ENCODE measurements at places on chromosomes 7 and 10.

GRCh38 chr7:142913051-142913450 is 20.5 kb downstream of the TRPV5 start:
- H3K27me3 ChIP-seq: no peaks in the 10 kb centered on the region
- H3K4me3 ChIP-seq: no peak overlapping the region
- no peak for DNase-seq

GRCh38 chr10:29698773-29699490 is 64.2 kb upstream of the SVIL start:
- H3K4me3 ChIP-seq: no peak overlapping the region
- no peaks in the 10 kb centered on the region for H3K4me1 ChIP-seq
- no peak for DNase-seq
- no peaks in the 10 kb centered on the region for H3K27me3 ChIP-seq
- no peaks in the 10 kb centered on the region for H3K36me3 ChIP-seq

DNA sequence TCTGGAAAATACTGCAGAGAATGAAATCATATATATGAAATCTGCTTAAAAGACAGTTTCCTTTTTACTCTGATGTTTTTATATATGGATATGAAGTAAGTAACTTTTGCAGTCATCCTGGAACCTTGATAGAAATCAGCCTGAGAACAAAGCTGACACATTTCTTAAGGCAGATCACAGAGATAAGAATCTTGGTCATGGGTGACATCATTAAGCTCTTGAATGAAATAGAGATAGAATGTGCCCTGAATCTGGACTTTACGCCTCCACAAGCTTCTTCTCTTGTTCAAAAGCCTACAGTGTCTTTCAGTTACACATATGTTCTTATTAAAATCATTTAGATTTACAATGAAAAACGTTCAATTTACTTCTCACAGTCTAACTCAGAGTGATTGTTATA is 319.1 kb upstream of the CNTNAP2 start:
- no peaks in the 10 kb centered on the region for H3K36me3 ChIP-seq
- H3K4me1 ChIP-seq: no peaks in the 10 kb centered on the region
- no peak overlapping the region for H3K27ac ChIP-seq
- H3K27me3 ChIP-seq: no peaks in the 10 kb centered on the region

DNA sequence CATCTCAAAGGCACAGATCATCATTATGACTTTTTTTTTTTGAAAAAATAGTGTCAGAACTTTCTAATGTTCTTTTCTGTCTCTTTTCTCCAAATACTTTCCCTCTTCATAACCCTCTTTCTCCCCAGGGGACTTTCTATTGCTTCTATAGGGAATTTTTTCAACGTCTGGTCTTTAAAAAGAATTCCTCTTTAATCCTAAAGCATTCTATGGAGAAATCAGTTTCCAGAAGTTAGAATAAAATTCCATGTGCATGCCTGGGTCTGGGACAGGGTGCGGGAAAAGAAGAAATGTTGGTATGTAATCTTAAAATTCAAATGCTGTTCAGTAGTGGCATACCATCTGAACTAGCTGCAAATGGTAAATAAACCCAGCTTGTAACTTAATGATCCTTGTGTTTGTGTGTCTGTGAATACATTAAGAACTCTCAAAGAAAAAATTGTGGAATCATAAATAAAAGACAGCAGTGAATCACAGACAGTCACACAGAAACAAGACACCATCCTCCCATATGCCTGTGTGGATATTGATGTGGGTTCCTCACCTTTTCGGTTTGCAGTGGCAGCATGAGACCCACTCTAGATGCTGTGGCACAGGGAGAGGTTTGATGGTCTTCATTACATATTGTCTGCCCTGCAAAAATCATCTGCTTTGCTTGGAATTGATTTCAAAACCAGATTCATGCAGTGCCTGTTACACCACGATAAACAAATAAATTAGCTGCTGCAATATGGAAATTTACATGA is 374.7 kb upstream of the NRP1 start:
- no peak for DNase-seq
- no peak overlapping the region for H3K4me3 ChIP-seq
- H3K4me1 ChIP-seq: peaks cover 31% of the 10 kb centered on the region
- H3K27ac ChIP-seq: no peak overlapping the region
- no peaks in the 10 kb centered on the region for H3K27me3 ChIP-seq

- no peaks in the 10 kb centered on the region for H3K27me3 ChIP-seq
- peaks cover 41% of the 10 kb centered on the region for H3K4me1 ChIP-seq
- H3K36me3 ChIP-seq: no peaks in the 10 kb centered on the region
- H3K27ac ChIP-seq: peak overlapping the region; percentile 91
- peak; percentile 82 for DNase-seq
Measured at GRCh38 chr7:99141841-99142726, 1.8 kb downstream of the SMURF1 start.

DNA sequence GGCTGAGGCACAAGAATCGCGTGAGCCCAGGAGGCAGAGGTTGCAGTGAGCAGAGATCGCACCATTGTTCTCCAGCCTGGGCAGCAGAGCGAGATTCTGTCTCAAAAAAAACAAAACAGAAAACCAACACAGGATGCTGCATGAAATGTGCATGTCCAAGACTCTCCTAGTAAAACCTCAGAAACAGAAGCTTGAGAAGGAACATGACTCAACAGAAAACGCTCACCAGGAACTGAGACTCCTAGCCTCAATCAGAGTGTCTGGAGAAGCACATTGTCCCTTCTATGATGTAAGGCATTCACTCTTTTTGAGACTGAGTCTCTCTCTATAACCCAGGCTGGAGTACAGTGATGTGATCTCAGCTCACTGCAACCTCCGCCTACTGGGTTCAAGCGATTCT is 168.3 kb downstream of the MYOF start:
- H3K4me3 ChIP-seq: no peak overlapping the region
- peak overlapping the region; percentile 19 for H3K27ac ChIP-seq
- DNase-seq: peak; percentile 38
- H3K36me3 ChIP-seq: peaks cover 85% of the 10 kb centered on the region

GRCh38 chr10:100858261-100858660 is 54.5 kb upstream of the SLF2 start:
- H3K4me1 ChIP-seq: no peaks in the 10 kb centered on the region
- H3K27me3 ChIP-seq: peaks cover 66% of the 10 kb centered on the region
- H3K27ac ChIP-seq: no peak overlapping the region
- DNase-seq: no peak
- no peaks in the 10 kb centered on the region for H3K36me3 ChIP-seq

- no peak overlapping the region for H3K4me3 ChIP-seq
- H3K27me3 ChIP-seq: no peaks in the 10 kb centered on the region
- H3K4me1 ChIP-seq: 0 out of 2 replicates have a peak, but pooled peaks cover 2% of the 10 kb centered on the region
- H3K36me3 ChIP-seq: no peaks in the 10 kb centered on the region
- H3K27ac ChIP-seq: no peak overlapping the region
Measured at GRCh38 chr7:116932566-116932965, 20.7 kb upstream of the ST7 start.

GRCh38 chr10:63241841-63242281 is 108.7 kb downstream of the NRBF2 start:
- H3K27me3 ChIP-seq: no peaks in the 10 kb centered on the region
- H3K4me3 ChIP-seq: no peak overlapping the region

DNA sequence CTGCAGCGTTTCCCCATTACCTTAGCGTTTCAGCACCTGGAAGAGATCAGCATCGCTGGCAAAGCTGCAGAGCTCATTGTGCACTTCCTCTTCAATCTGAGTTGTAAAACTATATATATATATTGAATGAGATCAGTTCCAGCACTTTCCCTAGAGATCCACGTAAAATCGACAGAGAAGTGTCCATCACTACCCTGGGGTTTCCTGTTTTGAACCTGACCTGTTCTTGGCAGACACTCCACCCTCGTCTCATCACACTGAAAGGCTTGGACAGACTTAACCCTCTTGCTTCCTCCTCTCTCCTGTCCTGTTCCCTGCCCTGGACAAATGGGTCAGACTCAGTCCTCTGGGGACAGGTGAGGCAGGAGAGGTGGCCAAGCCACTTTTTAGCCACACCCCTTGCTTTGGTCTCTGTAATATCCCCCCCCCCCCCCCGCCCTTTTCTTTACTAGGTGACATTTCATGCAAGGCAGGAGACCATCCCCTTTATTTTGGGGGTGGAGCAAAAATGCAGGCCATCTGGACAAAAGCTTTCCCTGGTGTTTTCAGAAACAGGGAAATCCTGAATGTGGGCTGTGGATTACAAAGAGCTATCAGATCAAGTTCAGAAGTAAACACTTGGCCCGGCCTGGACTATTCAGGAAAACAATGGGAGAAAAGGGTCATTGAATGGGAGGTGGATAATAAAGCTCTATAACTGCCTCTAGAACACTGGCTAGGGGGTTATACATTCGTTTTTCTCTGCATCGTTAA is 83.7 kb upstream of the KDM7A start:
- H3K27me3 ChIP-seq: peaks cover 23% of the 10 kb centered on the region
- H3K4me1 ChIP-seq: no peaks in the 10 kb centered on the region
- no peaks in the 10 kb centered on the region for H3K36me3 ChIP-seq
- no peak overlapping the region for H3K4me3 ChIP-seq

- no peak for DNase-seq
- peaks cover 21% of the 10 kb centered on the region for H3K4me1 ChIP-seq
- no peaks in the 10 kb centered on the region for H3K27me3 ChIP-seq
- no peaks in the 10 kb centered on the region for H3K36me3 ChIP-seq
- H3K4me3 ChIP-seq: no peak overlapping the region
- H3K27ac ChIP-seq: no peak overlapping the region
Measured at GRCh38 chr7:133654547-133654946, 401.7 kb downstream of the EXOC4 start.

DNA sequence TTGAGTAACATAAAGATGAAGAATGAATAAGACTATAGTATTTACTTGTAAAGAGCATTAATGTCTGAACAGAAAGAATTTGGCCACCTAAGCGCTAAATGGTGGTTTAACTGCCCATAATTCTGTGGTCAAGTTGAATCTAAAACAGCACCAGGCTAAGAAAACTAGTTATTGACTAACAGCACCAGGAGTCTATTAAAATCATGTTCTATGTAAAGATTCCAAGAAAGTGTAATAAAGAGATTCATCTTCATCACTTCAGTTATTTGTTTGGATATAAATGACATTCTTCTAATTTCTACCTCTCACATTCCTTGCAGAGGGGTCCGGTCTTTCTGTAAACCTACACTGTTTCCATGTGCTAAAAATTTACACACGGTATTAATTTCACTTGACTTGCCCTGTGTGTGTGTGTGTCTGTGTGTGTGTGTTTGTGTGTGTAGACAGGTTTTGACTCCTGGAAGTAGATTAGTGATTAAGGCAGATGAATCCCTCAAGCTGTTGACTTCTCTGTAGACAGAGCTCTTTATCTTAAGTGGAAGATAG is 84.4 kb downstream of the KLF6 start:
- no peaks in the 10 kb centered on the region for H3K36me3 ChIP-seq
- H3K4me3 ChIP-seq: no peak overlapping the region
- H3K4me1 ChIP-seq: no peaks in the 10 kb centered on the region
- no peak overlapping the region for H3K27ac ChIP-seq
- no peaks in the 10 kb centered on the region for H3K27me3 ChIP-seq

All from GM23248 (cell line).